Forelimb muscle (tissue), 1 donor: ENCODE measurements at places on chromosomes 4 and X. TPM values are rescaled to one million over a fixed set of nuclear protein-coding genes. Genes with fewer than 3 reads are reported as not detected.

- no peak for DNase-seq
Measured at GRCh38 chr4:154361450-154361849, 130.1 kb downstream of the DCHS2 start.

DNA sequence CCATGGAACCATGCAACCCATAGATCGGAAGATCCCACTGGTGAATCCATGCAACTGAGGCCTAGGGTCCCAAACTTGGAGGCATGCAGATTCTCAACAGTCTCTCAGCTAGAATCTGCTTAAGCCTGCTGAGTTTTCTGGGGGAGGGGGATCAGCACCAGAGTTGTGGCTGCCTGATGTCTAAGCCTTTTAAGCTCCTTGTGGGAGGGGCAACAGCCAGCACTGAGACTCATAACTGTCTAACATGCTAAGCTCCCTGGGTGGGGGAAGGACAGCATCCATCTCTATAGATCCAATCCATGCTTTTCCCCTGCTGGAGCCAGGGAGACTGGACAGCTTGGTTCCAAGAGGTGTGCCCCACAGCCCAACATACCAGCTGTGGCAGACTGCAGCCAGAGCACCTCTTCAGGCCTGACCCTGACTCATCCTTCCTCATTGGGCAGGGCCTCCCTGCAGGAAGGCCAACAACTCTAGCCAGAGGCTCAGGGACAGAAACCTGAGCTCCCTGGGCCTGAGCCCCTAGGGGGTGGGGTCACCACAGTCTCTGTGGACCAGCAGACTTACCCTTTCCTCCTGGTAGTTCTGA is 300.1 kb upstream of the SLC7A11 start:
- DNase-seq: no peak

DNA sequence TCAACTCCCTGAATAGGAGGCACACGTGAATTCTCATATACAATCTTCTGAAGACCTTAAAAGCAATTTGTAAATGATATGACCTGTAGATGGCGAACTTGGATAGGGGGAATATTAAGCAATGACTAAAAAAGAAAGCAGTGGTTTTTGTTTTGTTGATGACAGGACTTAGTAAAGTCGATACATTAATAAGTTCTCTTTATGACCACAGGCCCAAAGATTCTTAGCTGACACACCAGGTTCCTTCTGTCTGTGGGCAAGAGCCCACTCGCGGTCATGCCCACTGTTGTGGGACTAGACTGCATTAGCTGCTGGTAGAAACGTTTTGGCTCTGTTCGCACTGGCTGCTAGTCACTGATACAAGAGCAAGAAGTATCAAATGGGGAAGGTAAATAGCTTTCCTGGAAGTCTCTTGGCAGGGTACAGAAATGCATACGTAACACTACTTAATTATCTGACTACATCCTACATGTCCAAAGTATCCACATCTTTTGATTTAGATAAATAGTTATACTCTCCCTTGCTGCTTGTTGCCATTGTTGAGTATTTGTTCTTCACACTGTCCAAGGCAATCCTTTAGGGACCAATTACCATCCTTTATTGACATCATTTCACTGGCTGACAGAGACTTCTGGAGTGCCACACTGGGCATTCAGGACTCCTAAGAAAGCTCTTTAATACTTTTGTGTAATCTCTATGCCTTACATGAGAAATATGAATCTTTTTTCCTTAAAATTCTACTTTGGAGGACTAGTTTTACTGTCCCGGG is 31.0 kb downstream of the ALPK1 start:
- DNase-seq: peak; percentile 36

DNA sequence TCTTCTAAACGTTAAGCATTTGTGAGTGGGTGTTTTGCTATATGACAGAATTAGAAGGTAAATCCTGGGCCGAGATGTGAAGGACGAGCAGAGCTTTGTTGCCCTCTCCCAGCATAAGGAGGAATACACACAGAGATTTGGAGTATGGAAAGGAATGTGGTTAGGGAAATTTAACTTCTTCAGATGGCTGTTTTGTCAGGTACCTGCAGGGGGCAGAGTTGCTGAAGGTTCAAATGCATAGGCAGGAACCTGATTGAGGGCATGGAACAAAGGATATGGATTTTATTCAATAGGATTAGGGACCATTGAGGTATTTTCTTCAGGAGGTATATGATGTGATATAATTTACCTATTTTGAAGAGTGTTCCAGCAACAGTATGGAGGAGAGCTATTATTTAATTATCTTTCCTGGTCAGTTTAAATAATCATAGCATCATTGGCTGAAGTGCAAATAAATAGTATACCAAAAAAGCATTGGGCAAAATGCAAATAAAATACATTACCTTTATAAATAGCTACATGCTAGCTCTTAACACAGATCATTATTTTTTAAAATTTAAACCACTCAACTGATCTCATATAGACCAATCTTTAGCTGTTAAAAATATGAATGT is 143.6 kb downstream of the SLIT2 start:
- no peak for DNase-seq

GRCh38 chr4:184067931-184068554 is 149.6 kb downstream of the ENPP6 start:
- DNase-seq: no peak

GRCh38 chr4:139763672-139764071 is 98.1 kb downstream of the MGST2 start:
- no peak for DNase-seq

DNA sequence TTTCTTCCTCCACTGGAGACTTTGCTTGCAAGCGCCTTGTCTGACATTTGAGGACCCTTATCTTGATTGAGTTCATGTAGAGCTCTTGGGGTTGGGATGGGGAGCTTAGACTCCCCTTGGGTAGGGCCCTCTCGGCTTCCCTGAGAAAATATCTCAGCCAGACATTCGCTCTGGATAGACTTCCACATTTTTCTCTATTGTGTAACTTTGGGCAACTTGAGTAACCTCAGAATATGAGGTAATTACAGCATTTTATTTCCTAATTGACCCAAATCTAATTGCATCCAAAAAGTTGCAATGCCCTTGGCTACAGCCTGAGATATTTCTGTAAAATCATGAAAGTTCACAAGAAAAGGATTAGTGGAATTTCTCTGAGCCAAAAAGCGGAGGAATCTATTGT is 102.8 kb upstream of the MXRA5 start:
- no peak for DNase-seq

GRCh38 chr4:74874753-74875367 is 58.1 kb upstream of the PARM1 start:
- peak; percentile 74 for DNase-seq

DNA sequence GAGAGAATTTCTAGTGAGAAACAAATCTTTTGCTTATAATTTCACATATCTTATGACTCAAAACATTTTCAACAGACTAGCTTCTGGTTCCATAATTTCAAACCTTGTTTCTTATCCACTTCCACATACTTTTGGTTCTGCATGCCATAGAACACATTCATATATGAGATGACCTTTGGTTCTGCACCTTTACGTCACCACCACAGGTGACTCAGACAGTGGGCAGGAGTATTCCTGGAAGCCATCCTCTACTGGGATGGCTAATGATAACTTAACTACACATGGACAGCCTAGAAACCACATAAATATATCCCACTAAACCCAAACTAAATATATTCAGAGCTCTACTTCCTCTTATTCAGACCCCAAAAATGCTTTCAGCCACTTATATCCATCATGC is 133.3 kb downstream of the DCK start:
- no peak for DNase-seq

- no peak for DNase-seq
Measured at GRCh38 chr4:47270201-47270888, 193.2 kb downstream of the COMMD8 start.

GRCh38 chr4:76748649-76749048 is 149.3 kb downstream of the SOWAHB start:
- DNase-seq: no peak

GRCh38 chr4:54659313-54659712 is 1.6 kb downstream of the KIT start:
- no peak for DNase-seq

GRCh38 chrX:9522378-9523155 is 57.7 kb downstream of the TBL1X start:
- no peak for DNase-seq

- DNase-seq: no peak
Measured at GRCh38 chr4:11507920-11508319, 79.2 kb upstream of the HS3ST1 start.

- no peak for DNase-seq
Measured at GRCh38 chrX:153626025-153626633, 20.9 kb upstream of the DUSP9 start.

DNA sequence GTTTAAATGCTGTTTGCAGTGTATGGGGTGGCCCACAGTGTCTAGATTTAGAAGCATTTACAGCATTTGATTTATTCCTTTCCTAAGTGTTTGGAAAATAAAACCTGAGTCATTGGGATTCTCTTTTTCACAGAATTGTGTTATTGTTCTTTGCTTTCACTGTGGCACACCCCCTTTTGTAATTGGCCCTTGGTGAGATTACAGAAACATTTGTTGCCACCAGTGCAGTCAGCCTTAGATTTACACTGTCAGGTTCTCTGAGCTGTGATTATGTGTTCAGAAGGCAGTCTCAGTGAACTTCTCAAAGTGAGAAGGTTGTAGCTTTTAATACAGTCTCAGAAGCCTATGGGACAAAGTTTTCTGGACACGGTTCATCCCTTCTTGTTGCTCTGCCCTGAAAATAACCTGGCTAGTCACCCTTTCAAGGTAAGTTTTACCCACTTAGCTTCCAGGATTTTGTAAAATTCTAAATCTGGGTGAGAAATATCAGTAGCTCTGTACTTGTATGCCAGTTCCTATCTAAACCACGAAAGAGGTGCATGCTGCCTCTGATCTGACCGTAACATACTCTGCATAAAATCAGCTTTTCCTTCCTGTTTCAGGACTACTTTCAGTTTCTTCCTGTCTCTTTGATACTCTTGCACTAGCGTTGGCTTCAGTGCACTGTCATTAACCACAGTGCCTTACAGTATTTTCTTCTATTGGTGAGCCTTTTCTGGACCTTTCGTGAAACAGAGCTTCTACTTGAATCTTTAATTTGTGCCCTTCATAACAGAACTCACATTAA is 12.6 kb downstream of the RUFY3 start:
- peak; percentile 24 for DNase-seq

- no peak for DNase-seq
Measured at GRCh38 chr4:100257567-100257966, 67.3 kb upstream of the DDIT4L start.

- no peak for DNase-seq
Measured at GRCh38 chr4:90198086-90198847, 71.1 kb downstream of the CCSER1 start.

GRCh38 chr4:185101354-185101890 is 41.6 kb upstream of the SLC25A4 start:
- no peak for DNase-seq

Gene KCND1
- 1.2 TPM for polyA plus RNA-seq

Gene TCEANC
- polyA plus RNA-seq: 4.3 TPM

Gene CT45A2
- not detected for polyA plus RNA-seq

Gene ASMT
- not detected for polyA plus RNA-seq

Gene CLCN5
- polyA plus RNA-seq: 87.5 TPM

Gene VCX3B
- polyA plus RNA-seq: not detected

Gene SPIN2A
- polyA plus RNA-seq: 3.5 TPM

Gene SCRG1
- polyA plus RNA-seq: 1.7 TPM

Gene TMEM150C
- 2.7 TPM for polyA plus RNA-seq
